ENCODE measurements at places on chromosomes 11 and 22.
A peak's percentile ranks its signal among the peaks of the same experiment; 100 is the strongest.

DNA sequence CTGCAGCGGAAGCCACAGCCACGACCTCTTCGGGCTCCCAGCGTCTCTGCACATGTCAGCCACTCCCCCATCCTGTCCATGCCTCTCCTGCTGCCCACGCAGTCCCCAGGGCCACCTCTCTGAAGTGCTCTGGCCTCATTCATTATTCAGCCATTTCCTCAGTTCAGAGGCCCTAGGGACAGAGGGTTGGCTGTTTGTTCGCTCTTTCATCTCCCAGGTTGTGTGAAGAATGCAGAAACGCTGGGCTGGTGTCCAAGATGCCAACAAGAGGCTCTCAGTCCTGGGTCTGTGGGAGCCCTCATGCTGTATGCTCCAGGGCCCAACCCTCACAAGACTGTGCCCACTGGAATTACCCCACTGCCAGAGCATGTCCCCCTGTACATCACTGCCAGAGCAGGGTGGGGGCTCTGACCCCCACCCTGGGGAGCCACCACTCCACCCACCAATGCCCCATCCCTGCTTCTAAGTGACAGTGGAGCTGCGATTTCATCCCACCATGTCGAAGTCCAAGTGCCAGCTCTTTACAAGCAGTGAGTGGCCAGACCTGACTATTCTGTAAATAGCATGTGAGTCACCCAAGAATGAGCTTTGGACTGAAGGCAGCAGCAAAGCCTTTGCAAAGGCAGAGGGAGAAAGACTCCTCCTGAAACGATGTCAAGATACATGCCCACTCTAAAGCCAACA is 209.6 kb downstream of the BUD13 start:
- DNase-seq: no peak

- peak; percentile 66 for DNase-seq
Measured at GRCh38 chr11:93225662-93226061, 27.9 kb upstream of the SLC36A4 start.

DNA sequence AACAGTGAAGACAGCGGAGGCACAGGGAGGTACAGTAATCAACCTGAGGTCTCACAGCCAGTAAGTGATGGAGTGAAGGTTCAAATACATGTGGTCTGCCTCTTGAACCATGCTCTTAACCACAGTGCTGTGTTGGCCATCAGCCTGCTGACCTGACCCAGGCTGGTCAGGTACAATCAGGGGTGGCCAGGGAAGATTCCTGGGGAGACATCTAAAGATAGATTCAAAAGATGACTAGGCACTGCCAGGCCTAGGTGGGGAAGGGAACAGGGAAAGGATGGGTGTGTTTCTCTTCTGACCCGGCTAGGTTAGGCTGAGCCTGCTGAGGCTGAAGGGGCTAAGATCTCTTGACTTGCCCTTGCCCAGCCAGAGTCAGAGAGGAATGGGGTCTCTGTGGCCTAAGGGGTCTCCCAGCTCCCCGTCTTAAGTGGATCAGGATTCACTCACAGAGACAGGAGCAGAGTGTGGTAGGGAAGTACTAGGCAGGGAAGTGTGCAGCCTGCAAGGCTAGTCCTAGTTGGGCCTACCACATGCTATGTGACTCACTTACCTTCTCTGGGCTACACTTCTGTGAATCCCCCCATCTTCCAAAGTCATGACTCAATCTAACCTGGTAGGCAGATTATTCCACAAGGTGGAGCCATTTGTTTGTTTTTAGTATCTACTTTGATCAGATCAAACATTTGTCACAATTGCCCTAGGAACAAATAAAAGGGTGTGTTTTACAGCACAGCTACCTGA is 10.4 kb upstream of the SREBF2 start:
- DNase-seq: peak; percentile 83

DNA sequence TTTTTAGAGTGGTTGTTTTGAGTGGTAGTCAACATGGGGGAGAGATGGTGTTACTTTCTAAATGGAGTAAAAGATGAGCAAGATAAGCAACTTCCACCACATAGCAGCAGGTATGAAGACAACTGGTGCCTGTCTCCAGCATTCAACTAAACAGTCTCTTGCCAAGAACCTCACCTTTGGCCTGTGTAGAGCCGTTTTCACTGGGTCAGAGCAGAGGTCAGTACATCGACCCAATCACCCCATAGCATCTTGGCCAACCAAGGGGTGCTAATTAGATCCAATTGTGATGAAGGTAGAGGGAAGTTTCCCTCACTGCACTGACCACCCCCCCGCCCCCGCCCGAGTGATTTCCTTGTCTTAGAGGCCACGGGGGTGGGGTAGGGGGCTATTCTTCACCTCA is 188.2 kb downstream of the BLID start:
- DNase-seq: no peak

DNA sequence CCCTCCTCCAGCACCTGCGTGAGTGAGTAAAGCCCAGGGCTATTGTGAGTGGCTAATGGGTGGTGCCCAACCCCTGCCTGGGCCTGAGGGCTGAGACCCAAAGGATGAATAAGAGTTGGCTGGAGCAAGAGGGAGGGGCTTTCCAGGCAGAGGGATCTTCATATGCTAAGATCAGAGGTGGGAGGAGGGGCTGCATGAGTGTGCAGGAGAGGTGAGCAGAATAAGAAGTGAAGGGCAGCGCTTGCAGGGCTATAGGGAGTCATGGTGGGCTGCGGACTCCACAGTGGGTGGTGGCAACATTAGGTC is 3.9 kb downstream of the EMID1 start:
- no peak for DNase-seq

- DNase-seq: no peak
Measured at GRCh38 chr22:48940266-48941032, 887.2 kb downstream of the BRD1 start.

GRCh38 chr11:36618363-36619047 is 20.5 kb upstream of the RAG2 start:
- DNase-seq: no peak

DNA sequence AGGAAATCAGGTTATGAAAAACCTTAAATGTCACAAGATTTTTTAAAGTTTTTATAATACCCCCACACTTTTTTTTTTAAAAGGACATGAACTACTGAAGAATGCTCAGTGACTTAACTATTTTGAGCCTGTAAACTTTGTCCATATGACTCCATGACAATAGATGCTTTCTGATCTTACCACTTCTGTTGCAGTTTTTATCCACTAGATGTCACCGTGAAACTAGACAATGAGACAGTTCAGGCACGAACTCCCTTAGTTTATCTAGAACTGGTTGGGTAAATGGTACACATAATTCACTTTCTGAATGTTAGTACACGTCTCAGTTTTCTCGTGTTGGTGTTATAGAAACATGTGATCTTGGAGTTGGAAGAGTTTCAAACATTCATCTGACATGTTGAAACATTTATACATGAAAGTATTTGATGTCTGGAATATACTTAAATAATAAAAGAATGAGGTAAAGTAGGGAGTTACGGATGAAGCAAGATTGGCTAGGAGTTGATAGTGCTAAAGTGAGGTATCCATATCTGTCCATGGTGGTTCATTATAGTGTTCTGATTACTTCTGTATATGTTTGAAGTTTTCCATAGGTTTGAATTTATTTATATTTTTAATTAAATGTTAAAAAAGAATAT is 8.1 kb downstream of the CCDC15 start:
- peak; percentile 69 for DNase-seq

GRCh38 chr11:9176136-9176535 is 84.7 kb upstream of the SCUBE2 start:
- no peak for DNase-seq
